T-helper 17 cell (primary cell): ENCODE measurements at places on chromosomes 12 and 14.

GRCh38 chr14:102927878-102928411, 5.5 kb downstream of the AMN start:
- H3K4me1 ChIP-seq, result peaks cover 14% of the 10 kb centered on the region
- DNase-seq, result no peak

GRCh38 chr14:103561381-103562178, 877 bp downstream of the BAG5 start:
- peaks cover 2% of the 10 kb centered on the region for H3K36me3 ChIP-seq
- H3K4me3 ChIP-seq, result peak overlapping the region; percentile 95
- H3K27me3 ChIP-seq, result no peaks in the 10 kb centered on the region
- peaks cover 35% of the 10 kb centered on the region for H3K4me1 ChIP-seq

GRCh38 chr12:46794593-46795190, 31.1 kb downstream of the SLC38A4 start:
- H3K27me3 ChIP-seq, result peaks cover 30% of the 10 kb centered on the region
- H3K36me3 ChIP-seq, result peaks cover 2% of the 10 kb centered on the region
- peaks cover 2% of the 10 kb centered on the region for H3K4me1 ChIP-seq
- no peak overlapping the region for H3K27ac ChIP-seq

DNA sequence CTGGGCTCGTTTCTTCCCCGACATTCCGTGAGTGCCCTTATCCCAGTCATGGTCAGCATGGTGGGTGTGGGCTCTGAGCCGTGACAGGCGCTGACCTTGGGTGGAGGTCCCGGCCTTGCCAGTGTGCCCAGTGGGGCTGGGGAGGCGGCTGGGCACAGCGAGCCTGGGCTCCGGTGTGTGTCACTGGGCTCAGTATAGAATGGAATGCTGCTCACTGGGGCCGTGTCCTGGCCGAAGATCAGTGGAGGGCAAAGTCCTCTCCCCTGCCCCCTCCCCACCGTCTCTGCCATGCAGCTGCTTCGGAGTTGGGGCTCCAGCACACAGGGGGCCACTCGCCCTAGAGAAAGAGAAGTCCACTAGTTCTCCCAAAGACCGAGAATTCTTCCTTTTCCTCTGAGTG, 164.4 kb downstream of the TSPAN9 start:
- H3K27ac ChIP-seq, result no peak overlapping the region
- H3K4me3 ChIP-seq, result no peak overlapping the region
- H3K27me3 ChIP-seq, result peaks cover 37% of the 10 kb centered on the region
- no peaks in the 10 kb centered on the region for H3K36me3 ChIP-seq

GRCh38 chr12:45986641-45987339, 3.6 kb downstream of the SCAF11 start:
- H3K27ac ChIP-seq, result peak overlapping the region; percentile 100
- no peaks in the 10 kb centered on the region for H3K27me3 ChIP-seq
- H3K36me3 ChIP-seq, result peaks cover 10% of the 10 kb centered on the region
- peak overlapping the region; percentile 88 for H3K4me3 ChIP-seq
- DNase-seq, result no peak
- peaks cover 65% of the 10 kb centered on the region for H3K4me1 ChIP-seq

GRCh38 chr12:122886851-122887818, 8.8 kb downstream of the VPS37B start:
- peak overlapping the region; percentile 98 for H3K27ac ChIP-seq
- no peaks in the 10 kb centered on the region for H3K27me3 ChIP-seq
- H3K36me3 ChIP-seq, result no peaks in the 10 kb centered on the region
- no peak for DNase-seq
- peak overlapping the region; percentile 87 for H3K4me3 ChIP-seq

- H3K36me3 ChIP-seq, result peaks cover 7% of the 10 kb centered on the region
- no peak overlapping the region for H3K27ac ChIP-seq
- DNase-seq, result no peak
- peaks cover 88% of the 10 kb centered on the region for H3K27me3 ChIP-seq
Observed at GRCh38 chr12:80681-81190, 14.2 kb downstream of the IQSEC3 start.

- DNase-seq, result peak; percentile 44
- peaks cover 77% of the 10 kb centered on the region for H3K4me1 ChIP-seq
- peak overlapping the region; percentile 79 for H3K4me3 ChIP-seq
Observed at GRCh38 chr14:64762044-64763034, 58.1 kb downstream of the PLEKHG3 start.

GRCh38 chr12:114666746-114667668, 17.0 kb downstream of the TBX3 start:
- no peak overlapping the region for H3K4me3 ChIP-seq
- H3K36me3 ChIP-seq, result no peaks in the 10 kb centered on the region
- peaks cover 3% of the 10 kb centered on the region for H3K4me1 ChIP-seq

GRCh38 chr14:24817212-24818057, 183.4 kb upstream of the GZMB start:
- DNase-seq, result no peak
- no peaks in the 10 kb centered on the region for H3K4me1 ChIP-seq
- H3K27me3 ChIP-seq, result peaks cover 78% of the 10 kb centered on the region
- H3K4me3 ChIP-seq, result no peak overlapping the region
- H3K36me3 ChIP-seq, result no peaks in the 10 kb centered on the region
- H3K27ac ChIP-seq, result no peak overlapping the region

- peaks cover 2% of the 10 kb centered on the region for H3K36me3 ChIP-seq
- H3K4me3 ChIP-seq, result no peak overlapping the region
- DNase-seq, result peak; percentile 84
- peaks cover 5% of the 10 kb centered on the region for H3K4me1 ChIP-seq
- H3K27me3 ChIP-seq, result no peaks in the 10 kb centered on the region
- H3K27ac ChIP-seq, result no peak overlapping the region
Observed at GRCh38 chr12:124939421-124940142, 25.1 kb upstream of the UBC start.

DNA sequence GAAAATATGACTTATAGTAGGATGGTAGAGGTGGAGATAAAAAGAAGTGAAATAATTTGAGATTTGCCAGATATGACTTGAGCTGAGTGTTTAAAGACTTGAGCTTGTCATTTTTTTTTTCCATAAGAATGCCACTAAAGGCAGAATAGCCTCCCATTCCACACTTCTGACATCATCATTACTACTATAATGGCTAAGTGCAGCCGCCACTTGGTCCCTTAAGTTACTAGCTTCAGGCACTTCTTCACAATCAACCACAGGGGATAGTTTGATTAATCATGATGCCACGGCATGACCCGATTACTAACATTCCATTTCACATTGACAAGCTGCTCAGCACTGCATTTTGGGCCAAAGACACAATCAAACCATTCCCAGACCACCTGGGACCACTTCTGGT, 127.9 kb downstream of the EFCAB11 start:
- no peak for DNase-seq
- no peak overlapping the region for H3K27ac ChIP-seq
- H3K4me3 ChIP-seq, result no peak overlapping the region
- H3K36me3 ChIP-seq, result no peaks in the 10 kb centered on the region
- H3K27me3 ChIP-seq, result no peaks in the 10 kb centered on the region

DNA sequence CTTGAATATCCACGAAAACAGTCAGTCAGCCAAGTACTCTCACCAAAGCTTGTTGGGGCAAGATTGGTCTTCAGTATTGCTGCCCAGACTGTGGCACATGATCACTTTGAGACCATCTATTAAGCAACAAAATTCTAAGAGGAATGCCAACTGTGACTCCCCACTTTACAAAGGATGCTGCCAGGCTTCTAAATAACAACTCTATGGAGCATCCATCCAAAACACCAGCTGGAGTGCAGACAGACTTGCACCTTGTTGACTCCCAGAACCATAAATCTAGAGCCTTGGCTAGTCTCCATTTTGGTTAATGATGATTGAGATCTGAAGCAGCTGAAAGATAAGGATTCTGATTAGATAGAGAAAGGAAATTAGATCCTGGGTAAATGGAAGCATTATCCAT, 132.8 kb downstream of the DIO2 start:
- no peaks in the 10 kb centered on the region for H3K27me3 ChIP-seq
- no peak overlapping the region for H3K27ac ChIP-seq
- no peak for DNase-seq

DNA sequence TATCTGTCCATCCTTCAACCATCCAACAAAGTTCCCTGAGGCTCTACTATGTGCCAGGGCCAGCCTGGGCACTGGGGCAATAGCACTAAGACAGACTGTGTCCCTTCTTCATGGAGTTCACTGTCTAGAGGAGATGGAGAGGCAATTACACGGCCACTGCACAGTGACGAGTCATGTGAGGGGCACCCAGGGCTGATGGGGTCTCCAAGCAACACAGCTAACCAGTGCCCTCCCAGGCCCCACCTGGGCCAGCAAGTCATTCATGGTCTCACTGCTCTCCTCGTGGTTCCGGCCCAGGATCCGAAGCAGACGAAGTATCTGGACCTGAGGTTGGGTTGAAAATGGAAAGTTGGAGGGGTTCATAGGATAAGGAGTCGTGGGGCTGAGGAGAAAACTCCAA, 2.7 kb downstream of the AP1G2 start:
- H3K36me3 ChIP-seq, result peaks cover 7% of the 10 kb centered on the region
- H3K4me1 ChIP-seq, result peaks cover 33% of the 10 kb centered on the region
- DNase-seq, result no peak

DNA sequence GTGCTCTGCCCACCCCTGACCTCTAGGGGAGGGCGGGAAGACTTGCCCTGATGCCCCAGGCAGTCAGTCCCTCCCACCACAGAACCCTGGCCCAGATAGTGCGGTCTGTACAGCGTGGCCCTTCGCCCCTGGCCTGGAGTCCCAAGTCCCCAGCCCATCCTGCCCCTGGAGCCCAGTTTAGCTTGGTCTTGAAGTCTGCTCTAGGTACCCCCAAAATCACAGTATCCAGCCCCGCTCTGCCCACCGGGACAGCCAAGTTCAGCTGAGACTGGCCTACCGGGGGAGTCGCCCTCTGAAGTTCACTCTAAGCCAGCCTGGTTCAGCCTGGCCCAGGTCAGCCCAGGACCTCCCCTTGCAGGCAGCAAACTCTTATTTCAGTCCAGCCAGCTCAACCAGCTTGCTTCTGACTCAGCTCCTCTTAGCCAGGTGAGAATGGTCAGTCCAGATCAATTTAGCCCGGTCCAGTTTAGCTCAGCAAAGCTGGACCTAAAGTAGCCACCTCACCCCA, 75.9 kb downstream of the TMEM121 start:
- no peaks in the 10 kb centered on the region for H3K27me3 ChIP-seq
- DNase-seq, result no peak
- H3K4me1 ChIP-seq, result peaks cover 2% of the 10 kb centered on the region

GRCh38 chr12:47634127-47634526, 71.7 kb downstream of the RPAP3 start:
- H3K4me1 ChIP-seq, result peaks cover 5% of the 10 kb centered on the region
- no peak overlapping the region for H3K4me3 ChIP-seq
- H3K27me3 ChIP-seq, result no peaks in the 10 kb centered on the region

- no peak for DNase-seq
- no peaks in the 10 kb centered on the region for H3K4me1 ChIP-seq
- H3K27me3 ChIP-seq, result no peaks in the 10 kb centered on the region
- no peaks in the 10 kb centered on the region for H3K36me3 ChIP-seq
- H3K27ac ChIP-seq, result no peak overlapping the region
- H3K4me3 ChIP-seq, result no peak overlapping the region
Observed at GRCh38 chr12:130611026-130611905, 104.8 kb downstream of the RIMBP2 start.

- H3K36me3 ChIP-seq, result no peaks in the 10 kb centered on the region
- DNase-seq, result no peak
- H3K4me1 ChIP-seq, result peaks cover 29% of the 10 kb centered on the region
- H3K27me3 ChIP-seq, result no peaks in the 10 kb centered on the region
- no peak overlapping the region for H3K27ac ChIP-seq
Observed at GRCh38 chr14:89409961-89410360, 7.1 kb downstream of the FOXN3 start.

DNA sequence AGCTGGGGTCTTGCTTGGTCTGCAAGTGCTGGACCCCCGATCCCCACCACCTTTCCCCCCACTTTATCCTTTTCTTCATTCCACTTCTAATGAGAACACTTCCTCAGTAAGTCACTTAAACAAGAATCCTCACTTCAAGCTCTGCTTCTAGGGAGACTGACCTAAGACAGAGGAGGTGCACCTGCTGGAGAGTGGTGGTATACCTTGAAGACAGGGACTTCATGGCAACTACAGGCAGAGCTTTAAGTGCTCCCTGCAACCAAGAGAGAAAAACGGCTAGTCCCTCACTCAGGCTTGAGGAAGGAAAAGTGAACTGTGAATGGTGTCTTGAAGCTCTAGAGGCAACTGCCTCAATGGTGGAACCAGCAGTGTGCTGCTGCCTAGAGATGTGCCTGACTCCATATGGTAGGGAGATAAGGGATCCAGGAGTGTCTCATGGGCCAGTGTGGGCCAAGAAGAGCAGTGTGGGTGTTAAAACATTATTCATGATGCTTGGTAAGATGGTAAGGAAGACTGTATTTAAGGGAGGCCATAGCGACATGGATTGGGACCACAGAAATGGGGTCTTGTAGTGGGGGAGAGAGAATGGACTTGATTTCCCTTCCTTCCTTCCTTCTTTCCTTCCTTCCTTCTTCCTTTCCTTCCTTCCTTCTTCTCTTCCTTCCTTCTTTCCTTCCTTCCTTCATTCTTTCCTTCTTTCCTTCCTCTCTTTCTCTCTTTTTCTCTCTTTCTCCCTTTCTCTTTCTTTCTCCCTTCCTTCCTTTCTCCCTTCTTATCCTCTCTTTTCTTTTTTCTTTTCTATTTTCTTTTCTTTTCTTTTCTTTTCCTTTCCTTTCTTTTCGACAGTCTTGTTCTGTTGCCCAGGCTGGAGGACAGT, 96.2 kb upstream of the NAP1L1 start:
- no peak overlapping the region for H3K27ac ChIP-seq
- DNase-seq, result no peak
- no peak overlapping the region for H3K4me3 ChIP-seq
- peaks cover 4% of the 10 kb centered on the region for H3K4me1 ChIP-seq
- H3K36me3 ChIP-seq, result no peaks in the 10 kb centered on the region

- H3K27ac ChIP-seq, result no peak overlapping the region
- no peak for DNase-seq
- peaks cover 7% of the 10 kb centered on the region for H3K36me3 ChIP-seq
- no peak overlapping the region for H3K4me3 ChIP-seq
Observed at GRCh38 chr14:102040153-102040552, 46.7 kb downstream of the HSP90AA1 start.

- no peaks in the 10 kb centered on the region for H3K4me1 ChIP-seq
- no peak for DNase-seq
- H3K27me3 ChIP-seq, result no peaks in the 10 kb centered on the region
- H3K27ac ChIP-seq, result no peak overlapping the region
Observed at GRCh38 chr12:119089380-119090013, 89.2 kb upstream of the HSPB8 start.

- H3K4me3 ChIP-seq, result no peak overlapping the region
- H3K4me1 ChIP-seq, result peaks cover 39% of the 10 kb centered on the region
- DNase-seq, result no peak
- H3K27me3 ChIP-seq, result no peaks in the 10 kb centered on the region
- peak overlapping the region; percentile 72 for H3K27ac ChIP-seq
Observed at GRCh38 chr14:92675421-92675820, 73.0 kb downstream of the LGMN start.

GRCh38 chr12:19778172-19778571, 338.9 kb downstream of the AEBP2 start:
- no peak overlapping the region for H3K27ac ChIP-seq
- no peak overlapping the region for H3K4me3 ChIP-seq
- no peaks in the 10 kb centered on the region for H3K36me3 ChIP-seq
- H3K4me1 ChIP-seq, result no peaks in the 10 kb centered on the region
- no peaks in the 10 kb centered on the region for H3K27me3 ChIP-seq

DNA sequence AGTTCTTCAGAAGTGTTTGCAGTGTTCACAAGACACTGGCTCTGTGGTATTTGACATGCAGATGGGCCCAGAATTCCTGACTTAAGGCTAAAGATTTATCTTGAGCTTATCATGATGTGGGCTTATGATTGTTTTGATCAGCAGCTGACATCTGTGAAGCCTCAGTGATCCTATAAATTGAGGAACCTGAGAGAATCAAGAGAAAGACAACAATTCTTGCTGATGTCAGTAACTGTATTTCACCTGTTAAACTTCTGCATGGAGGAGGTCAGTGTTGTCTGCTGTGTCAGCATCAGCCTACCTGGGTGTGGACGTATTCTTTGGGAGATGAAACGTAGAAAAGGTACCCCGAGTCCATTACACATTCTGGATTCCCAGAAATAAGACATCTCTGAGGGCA, 33.3 kb downstream of the TRAF3 start:
- peaks cover 62% of the 10 kb centered on the region for H3K4me1 ChIP-seq
- H3K4me3 ChIP-seq, result no peak overlapping the region
- H3K27me3 ChIP-seq, result no peaks in the 10 kb centered on the region
- DNase-seq, result no peak
- H3K36me3 ChIP-seq, result peaks cover 3% of the 10 kb centered on the region
